Stimulated activated CD4-positive, alpha-beta T cell treated with anti-CD3 and anti-CD28 coated beads, TNF-alpha, amount 100 ng/mL, for 24 hours (primary cell): ENCODE measurements at places on chromosomes 13 and 19.

DNA sequence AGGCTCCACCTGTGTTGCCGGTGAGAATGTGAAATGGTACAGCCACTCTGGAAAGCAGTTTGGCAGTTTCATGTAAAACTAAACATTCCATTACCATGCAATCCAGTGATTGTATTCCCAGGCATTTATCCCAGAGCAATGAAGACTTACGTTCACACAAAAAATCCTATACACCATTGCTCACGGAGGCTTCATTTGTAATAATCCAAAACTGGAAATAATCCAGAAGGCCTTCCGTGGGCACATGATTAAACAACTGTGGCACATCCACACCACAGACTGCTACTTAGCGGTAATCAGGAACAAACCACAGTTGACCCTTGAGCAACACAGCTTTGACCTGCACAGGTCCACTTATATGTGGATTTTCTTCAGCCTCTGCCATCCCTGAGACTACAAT lies 339.7 kb downstream of the MTUS2 start:
- no peak for DNase-seq

DNA sequence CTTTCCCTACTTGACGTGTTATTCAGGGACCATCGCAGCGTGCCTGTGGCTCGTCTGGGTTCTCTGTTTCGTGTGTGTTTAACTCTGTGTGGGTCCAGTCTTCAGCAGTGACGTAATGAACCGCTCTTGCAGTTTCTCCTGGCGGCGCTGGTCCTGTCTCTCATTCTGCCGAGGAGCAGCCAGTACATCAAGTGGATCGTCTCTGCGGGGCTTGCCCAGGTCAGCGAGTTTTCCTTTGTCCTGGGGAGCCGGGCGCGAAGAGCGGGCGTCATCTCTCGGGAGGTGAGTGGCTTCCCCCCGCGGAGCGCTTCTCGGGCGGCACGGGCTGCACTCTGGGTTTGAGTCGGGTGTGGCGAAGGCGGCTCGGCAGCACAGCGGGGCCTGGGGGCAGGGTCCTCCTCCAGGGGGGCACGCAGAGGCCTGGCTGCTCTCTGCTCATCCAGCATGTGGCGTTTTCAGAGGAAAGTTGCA lies 36.3 kb upstream of the TFDP1 start:
- no peak for DNase-seq

DNA sequence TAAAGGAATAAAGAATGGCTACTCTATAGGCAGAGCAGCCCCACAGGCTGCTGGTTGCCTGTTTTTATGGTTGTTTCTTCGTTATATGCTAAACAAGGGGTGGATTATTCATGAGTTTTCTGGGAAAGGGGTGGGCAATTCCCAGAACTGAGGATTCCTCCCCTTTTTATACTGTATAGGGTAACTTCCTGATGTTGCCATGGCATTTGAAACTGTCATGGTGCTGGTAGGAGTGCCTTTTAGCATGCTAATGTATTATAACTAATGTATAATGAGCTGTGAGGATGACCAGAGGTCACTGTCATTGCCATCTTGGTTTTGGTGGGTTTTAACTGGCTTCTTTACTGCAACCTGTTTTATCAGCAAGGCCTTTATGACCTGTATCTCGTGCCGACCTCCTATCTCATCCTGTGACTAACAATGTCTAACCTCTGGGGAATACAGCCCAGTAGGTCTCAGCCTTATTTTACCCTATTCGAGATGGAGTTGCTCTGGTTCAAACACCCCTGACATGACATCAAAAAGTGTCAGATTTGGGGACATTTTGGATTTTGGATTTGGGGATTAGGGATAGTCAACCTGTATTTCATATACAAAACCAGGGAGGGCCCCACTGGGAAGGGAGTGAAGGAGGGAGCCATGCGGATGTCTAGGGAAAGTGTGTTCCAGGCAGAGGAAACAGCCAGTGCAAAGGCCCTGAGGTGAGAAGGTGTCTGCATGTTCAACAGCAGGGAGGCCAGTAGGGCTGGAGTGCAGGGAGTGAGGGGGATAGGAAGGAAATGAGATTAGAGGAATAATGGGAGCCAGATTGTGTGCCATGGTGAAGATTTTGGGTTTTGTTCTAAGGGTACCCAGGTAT lies 10.9 kb downstream of the FXYD5 start:
- DNase-seq = no peak

GRCh38 chr13:41053384-41053826 lies 7.9 kb upstream of the WBP4 start:
- no peak for DNase-seq

DNA sequence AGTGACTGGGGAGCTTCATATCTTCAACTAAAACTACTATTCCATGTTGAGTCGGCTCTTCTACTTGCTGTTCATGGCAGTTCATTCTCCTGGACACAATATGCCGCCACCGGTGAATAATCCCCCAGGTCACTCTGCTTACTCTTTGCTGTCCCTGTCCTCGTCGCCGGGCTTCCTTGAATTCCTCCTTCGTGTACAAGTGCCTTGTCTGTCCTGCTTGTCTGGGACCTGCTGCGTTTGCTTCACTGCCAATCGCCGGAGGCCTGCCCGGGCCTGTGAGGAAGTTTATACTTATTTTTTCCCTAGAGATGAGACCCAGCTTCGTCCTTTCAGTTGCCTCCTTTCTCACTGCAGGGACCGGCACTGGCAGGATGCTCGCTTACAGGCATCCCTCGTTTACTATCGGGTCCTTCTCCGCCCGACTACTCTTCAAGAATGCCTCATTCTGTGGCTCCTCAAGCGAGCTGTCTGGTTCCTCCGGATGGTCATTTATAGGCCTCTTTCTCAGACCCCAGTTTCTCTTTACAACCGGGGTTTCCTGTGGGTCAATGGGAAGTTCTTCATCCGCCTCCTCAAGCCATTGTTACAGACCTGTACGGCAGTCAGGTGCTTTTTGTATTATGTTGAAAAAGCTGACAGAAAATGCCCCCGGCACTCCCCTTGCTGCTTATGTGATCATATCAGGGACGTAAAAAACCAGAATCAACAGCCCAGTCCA lies 5.5 kb upstream of the ERVV-1 start:
- no peak for DNase-seq

- no peak for DNase-seq
Measured at GRCh38 chr19:13574933-13575332, 68.7 kb upstream of the CACNA1A start.

DNA sequence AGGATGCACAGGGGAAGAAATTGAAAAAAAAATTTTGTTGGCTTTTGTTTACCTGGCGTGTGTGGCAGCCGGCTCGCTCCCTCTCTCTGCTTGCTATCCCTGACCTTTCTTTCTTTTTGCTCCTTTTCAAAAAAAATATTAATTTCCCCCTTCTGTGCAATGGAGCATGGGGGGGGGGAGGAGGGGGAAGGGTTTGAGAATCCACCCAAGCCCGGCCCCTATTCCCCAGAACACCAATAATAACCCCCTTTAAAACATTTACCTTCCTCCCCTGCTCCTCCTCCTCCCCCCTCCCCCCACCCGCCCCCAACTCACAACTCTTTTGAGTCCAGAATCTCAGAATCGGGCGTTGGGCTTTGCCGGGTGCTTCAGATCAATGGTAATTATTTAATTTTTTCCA lies 28.4 kb downstream of the NFIX start:
- DNase-seq = no peak

DNA sequence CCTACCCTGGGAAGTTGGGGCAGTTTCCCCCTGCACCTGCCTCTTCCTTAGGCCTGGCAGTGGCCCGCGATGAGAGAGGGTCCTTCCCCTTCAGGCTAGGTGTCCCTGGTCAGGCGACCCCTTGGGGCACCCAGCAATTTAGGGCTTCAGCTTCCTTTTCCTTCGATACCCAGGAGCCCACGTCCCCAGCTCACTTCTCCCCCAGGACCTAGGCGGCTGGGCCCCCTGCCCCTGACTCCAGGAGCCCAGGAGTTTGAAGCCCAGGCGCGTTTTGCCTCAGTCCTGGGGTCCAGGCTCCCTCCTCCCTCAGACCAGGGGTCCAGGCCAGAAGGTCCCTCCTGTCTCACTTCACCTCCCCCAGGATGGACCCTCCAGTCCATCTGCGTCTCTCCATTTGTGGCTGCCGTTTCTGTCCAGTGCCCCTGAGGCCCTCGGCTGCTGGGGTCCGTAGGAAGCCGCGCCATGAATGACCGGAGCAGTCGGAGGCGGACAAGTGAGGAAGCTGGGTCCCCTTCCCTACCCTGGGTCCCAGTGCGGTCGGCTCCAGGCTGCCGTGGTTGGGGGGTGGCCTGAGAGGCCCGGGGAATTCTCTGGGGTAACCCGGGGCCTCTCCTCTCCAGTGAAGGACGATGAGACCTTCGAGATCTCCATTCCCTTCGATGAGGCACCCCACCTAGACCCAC lies 714 bp downstream of the CCDC106 start:
- DNase-seq = no peak

DNA sequence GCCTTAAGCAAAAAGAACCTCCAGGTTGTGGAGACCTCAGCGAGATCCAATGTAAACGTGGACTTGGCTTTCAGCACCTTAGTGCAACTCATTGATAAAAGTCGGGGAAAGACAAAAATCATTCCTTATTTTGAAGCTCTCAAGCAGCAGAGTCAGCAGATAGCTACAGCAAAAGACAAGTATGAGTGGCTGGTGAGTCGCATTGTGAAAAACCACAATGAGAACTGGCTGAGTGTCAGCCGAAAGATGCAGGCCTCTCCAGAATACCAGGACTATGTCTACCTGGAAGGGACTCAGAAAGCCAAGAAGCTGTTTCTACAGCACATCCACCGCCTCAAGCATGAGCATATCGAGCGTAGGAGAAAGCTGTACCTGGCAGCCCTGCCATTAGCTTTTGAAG lies 58.5 kb downstream of the ARHGAP35 start:
- peak; percentile 25 for DNase-seq

- DNase-seq = no peak
Measured at GRCh38 chr13:110981379-110981778, 66.5 kb upstream of the ANKRD10 start.

- no peak for DNase-seq
Measured at GRCh38 chr19:2811221-2811722, 8.4 kb upstream of the ZNF554 start.

DNA sequence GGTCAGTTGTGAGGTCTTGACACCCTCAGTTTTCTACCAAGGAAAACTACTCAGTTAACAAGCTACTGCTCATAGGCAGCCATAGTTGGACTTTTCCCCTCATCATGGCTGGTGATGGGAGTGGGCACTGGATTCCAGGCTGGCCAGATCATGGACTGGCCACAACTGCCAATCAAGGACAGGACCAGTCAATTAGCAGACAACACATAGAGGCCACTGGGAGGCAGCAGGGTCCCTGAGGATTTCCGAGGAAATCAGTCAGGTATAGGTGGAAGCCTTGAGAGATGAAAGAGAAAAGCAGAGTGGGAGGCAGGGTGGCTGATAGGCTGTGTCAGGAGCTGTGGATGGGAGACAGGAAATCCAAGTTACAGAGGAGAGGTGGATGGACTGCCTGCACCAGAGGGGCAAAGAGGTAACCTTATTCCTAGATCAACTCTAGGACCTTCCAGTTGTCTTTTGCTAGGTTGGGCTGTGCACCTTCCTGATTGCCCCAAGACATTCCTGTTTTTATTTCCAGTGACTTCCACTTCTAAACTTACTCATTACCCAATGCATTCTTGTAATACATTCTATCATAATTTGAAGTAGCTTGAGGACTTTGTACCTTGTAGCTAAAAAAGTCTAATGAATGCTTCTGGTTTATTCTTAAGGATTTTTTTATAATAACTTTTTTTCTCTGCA lies 361.8 kb downstream of the KCNRG start:
- no peak for DNase-seq

- no peak for DNase-seq
Measured at GRCh38 chr19:43595605-43595998, 332 bp downstream of the IRGQ start.

DNA sequence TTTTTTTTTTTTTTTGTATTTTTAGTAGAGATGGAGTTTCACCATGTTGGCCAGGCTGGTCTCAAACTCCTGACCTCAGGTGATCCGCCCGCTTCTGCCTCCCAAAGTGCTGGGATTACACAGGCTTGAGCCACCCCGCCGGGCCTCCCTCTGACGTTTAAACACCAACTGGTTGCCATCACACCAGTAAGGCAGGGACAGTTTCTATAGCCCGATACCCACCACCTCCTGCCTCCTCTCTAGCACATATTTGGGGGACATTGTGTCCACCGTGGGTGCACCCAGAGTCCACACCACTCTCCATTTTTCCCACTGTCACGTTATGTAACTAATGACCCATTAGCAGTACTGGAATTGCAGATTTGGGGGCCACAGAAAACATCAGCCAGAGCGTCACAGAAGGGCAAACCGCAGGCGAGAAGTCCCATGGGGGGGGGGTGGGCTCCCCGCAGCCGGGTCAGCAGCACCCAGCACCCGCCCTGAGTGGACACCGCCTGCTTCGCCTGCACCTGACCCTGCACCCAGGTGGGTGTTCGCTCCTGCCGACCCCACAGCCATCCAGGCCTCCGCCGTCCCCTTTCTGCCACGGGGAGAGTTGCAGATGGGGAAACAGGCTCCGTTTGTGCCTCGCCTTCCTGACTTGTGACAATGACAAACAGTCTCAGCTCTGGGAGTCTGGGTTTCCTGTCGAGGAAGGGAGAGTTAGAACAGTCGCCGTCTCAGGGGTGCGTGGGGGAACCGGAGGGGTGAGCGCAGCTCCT lies 3.6 kb downstream of the ONECUT3 start:
- DNase-seq = no peak

- no peak for DNase-seq
Measured at GRCh38 chr13:99031832-99032231, 54.0 kb upstream of the DOCK9 start.

- DNase-seq = no peak
Measured at GRCh38 chr13:112839356-112840105, 129.5 kb upstream of the MCF2L start.

GRCh38 chr13:65677906-65678305 lies 1552.2 kb downstream of the PCDH9 start:
- DNase-seq = no peak

DNA sequence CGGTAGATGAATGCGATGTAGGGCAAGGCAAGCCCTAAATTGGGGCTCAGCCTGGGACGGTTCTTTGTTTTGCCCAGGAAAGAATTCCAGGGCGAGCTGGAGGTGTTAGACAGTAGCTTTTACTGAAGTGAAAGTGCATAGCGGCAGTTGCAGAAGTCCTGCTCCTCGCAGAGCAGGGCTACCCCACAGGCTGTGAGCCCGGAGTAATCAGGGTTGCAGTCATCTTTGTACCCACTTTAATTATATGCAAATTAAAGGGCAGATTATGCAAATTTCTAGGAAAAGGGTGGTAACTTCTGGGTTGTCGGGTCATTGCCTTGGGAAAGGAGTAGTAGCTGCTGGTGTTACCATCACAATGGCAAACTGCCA lies 30.5 kb downstream of the VAV1 start:
- no peak for DNase-seq

DNA sequence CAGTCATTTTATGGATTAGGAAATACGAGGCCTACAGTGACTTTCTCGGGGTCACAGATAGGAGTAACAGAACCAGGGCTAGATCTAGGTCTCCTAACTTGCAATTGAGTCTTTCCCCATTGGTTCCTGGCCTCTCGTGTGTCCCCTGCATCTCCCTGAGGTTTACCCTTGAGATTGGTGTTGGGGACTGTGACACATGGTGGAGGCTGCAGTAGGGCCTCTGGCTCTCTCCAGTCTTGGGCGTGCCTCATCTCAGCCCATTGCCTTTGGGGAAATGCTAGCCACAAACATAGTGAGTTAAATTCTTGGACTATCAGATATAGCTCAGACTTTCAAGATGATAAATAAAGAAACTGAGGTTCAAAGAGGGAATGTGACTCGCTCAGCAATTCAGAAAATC lies 212.1 kb downstream of the KCNRG start:
- DNase-seq = no peak

- no peak for DNase-seq
Measured at GRCh38 chr13:50584856-50585580, 258.5 kb downstream of the DLEU7 start.

GRCh38 chr19:4103080-4103433 lies 20.9 kb downstream of the MAP2K2 start:
- DNase-seq = peak; percentile 28

GRCh38 chr19:42386974-42387707 lies 3.0 kb downstream of the CNFN start:
- peak; percentile 44 for DNase-seq
